ENCODE measurements at places on chromosomes 13 and 19.

- no peak for DNase-seq
These were observed 39.9 kb downstream of the ITGBL1 start for GRCh38 chr13:101492251-101492910.

DNA sequence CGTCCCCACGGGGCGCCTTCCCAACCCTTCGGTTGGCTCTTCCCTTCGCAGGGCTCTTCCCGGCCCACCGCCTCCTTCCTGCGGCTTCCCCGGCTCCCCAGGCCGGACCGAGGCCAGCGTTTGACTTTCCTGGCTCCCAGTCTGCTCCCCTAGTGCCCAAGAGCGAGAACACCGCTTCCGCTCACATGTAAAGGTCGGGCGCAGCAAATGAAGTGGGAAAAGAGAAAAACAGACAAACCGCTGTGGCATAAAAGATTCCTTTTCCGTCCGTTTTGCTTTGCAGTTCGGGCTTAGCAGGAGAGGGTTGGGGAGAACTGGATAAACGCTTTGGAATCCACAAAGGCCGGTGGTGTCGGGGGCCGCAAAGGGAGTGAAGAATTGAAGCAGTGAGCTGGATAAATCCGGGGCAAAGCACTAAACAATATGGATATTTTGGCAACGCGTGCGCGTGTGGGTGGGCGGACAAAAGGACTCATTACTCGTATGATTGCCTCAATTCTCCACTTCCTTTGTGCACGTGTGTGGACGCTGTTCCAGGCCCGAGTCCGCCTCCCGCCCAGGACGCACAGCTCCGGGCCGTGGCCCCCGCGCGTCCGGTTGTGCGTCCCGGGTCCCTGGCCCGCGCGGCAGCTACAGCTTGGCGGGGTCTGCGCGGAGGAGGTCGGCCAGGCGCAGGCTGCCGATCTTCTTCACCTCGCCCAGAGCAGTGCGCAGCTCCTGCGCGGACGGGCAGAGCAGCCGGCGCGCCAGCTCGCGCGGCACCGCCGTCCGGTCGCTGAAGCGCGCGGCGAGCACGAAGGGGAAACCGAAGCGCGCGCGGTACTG is 8.6 kb upstream of the CDX2 start:
- peak; percentile 46 for DNase-seq

DNA sequence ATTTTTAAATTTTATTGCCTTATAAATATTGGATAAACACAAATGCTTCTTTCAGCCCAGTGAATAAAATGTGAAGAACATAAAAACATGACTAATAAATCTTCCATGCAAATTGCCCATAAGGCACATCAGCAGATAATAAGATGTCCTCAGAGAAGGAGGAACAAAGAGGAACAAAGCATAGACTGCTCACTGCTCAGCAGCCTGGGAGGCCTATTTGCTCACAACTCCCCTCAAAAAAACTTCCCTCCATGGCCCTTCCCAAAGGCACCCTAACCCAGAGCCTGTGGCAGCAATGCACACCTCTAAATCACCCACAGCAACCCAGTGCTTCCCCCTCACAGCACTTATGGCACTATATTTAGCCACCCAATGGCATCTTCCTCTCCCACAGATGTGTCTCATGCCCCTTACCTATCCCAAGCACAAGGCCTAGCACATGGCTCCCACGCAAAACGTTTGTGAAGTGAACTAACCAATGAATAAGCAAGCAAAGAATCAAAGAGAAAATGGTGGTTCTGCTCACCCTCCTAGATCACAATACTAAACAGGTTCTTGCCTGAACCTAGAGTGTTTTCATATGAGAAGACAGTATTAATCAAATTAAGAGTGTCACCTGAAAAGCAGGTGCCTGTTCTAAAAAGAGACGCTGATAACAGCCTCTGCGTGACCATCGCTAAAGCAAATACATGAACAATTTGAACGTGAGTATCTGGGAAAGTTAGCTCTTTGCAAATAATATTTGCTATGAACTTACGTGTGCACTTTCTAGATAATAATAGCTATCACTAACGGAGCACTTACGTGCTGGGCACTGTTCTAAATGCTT is 96.9 kb downstream of the TBC1D4 start:
- DNase-seq: no peak

DNA sequence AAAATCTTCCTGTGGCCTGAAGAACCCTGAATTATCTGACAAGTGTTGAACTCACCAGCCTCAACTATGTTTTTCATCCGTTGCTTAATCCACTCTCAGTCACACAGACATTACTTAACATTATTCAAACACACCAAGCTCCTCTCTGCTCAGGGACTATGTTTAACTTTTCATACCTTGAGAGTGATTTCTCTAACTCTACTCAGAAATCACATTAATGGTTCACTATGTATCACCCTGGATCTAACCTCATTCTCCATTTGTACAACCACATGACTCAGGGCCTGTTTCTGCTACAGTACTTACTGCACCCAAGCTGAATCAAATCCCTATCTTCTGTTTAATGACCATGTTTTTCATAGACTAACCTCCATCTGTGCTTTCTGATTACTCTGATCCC is 553.7 kb upstream of the PRR20A start:
- no peak for DNase-seq

DNA sequence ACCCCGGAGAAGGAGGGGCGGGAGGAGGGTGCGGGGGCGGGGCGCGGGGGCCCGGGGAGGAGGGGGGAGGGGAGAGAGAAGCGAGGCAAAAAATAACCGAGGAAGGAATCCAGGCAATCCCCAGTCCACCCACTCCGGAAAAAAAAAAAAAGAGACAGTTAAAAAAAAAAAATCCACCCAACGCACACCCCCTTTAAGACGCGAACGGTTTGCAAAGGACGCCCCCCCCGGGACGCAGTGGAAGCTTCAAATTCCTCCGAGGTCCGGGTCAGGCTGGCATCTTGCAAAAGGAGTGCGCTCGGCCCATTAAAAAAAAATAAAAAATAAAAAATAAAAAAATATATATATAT is at the start of gene CACNA1A:
Gene CACNA1A (minus strand): TSS at position 9 of the 350 bp plus-strand sequence. CDS start 255 bp downstream, outside the sequence.
- no peak for DNase-seq

All from glutamatergic neuron (in vitro differentiated cells).